ENCODE measurements at places on chromosomes 2 and 18.
A peak's percentile ranks its signal among the peaks of the same experiment; 100 is the strongest.

DNA sequence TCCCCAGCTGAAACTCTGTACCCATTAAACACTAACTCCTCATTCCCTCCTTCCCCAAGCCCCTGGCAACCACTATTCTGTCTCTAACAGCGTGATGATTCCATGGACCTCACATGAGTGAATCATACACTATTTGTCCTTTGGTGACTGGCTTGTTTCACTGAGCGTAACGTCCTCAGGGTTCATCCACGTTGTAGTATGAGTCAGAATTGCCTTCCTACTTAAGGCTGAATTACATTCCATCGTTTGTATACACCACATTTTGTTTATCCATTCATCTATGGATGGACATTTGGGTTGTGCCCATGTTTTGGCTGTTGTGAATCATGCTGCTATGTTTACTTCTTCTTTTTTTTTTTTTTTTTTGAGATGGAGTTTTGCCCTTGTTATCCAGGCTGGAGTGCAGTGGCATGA, 19.6 kb upstream of the CABLES1 start:
- no peak for DNase-seq

DNA sequence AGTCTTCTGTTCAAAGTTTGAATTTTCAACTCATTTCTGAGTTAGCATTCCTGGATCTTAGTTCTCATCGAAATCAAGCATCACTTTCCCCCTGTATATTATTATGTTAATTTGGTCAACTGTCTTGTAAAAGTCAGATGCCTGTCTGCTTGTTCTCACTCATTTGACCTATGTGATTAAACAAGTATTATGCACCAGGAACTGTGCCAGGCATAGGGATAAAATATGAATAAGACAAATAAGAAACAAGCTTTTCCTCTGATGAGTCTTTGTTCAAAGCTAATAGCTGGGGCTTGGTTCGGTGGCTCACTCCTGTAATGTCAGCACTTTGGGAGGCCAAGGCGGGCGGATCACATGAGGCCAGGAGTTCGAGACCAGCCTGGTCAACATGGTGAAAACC, 19.7 kb upstream of the EMILIN2 start:
- DNase-seq = no peak

DNA sequence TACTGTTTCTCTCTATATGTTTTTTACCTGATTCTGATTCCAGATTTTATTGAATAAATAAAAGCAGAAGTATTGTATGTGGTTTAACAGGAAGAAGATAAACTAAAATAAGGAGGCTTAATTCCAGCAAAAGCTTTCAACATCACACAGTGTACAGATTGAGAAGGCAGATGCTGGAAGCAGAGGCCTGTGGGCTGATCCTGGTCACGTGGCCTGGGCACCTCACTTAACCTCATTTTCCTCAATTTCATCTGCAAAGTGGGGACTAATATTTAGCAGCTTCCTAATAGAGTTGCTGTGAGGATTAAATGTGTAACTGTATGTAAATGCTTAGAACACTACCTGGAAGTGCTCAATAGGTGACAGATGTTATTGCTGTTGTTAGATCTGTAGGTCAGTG, 58.0 kb downstream of the CDCA7 start:
- no peak for DNase-seq

GRCh38 chr2:128313931-128314347, 4.7 kb downstream of the HS6ST1 start:
- DNase-seq = peak; percentile 10

- peak; percentile 77 for DNase-seq
Observed at GRCh38 chr18:48862132-48862531, 88.6 kb downstream of the SMAD7 start.

DNA sequence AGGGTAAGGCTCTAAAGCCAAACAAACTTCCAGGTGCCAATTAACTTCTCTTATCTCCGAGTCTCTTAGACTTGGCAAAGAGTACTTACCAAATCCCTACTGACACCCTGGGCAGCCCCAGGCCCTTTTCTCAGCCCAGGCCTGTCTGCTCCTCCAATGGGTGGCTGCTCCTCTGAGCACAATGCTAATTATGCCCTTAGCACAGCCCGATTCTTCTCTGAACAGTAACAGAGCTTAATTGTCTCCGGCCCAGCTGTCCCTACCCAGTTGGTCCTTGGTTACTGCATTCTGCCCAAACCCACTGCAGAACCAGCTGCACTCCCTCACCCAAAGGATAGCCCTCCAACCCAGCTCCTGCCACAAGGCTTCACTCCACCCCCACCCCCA, 110.3 kb downstream of the SMAD7 start:
- peak; percentile 50 for DNase-seq

- DNase-seq = no peak
Observed at GRCh38 chr2:200733713-200734198, 78.0 kb upstream of the BZW1 start.

- DNase-seq = no peak
Observed at GRCh38 chr18:32929213-32929612, 156.4 kb upstream of the KLHL14 start.

DNA sequence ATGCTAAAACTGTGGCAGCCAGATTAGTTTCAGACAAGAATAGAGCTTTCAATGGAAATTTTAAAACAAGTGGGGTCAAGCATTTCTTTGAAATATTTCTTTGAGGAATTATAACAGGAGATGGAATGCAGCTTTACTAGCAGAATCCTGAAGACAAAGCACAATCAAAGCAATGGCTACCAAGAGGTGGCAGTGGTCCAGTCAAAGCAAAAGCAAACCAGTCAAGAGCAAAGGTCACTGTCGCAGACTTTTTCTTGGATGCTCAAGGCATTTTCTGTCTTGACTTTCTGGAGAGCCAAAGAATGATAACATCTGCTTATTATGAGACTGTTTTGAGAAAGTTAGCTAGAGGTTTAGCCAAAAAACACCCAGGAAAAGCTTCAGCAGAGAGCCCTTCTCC, 351.2 kb upstream of the DLGAP1 start:
- DNase-seq = no peak

GRCh38 chr18:61322265-61322873, 10.9 kb upstream of the CDH20 start:
- DNase-seq = peak; percentile 77

GRCh38 chr2:213022987-213023386, 128.4 kb downstream of the IKZF2 start:
- DNase-seq = no peak

DNA sequence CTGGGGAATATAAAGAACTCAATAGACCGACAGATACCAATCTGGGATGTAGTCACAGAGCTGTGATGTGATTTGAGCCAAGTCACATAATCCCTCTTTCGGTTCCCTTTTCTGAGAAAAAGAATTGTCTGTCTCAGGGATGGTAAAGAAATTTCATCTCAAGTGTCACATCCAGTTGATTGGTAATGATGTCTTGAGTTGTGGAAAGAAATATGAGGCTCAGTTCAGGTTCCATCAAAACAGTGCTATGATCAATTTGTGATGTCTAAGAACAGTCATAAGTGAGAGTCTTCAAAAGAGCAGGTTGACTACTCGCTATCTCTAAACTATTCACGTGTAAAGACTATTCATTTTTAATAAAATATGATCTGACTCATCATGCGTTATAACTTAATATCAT, 223.3 kb downstream of the METTL4 start:
- DNase-seq = no peak

DNA sequence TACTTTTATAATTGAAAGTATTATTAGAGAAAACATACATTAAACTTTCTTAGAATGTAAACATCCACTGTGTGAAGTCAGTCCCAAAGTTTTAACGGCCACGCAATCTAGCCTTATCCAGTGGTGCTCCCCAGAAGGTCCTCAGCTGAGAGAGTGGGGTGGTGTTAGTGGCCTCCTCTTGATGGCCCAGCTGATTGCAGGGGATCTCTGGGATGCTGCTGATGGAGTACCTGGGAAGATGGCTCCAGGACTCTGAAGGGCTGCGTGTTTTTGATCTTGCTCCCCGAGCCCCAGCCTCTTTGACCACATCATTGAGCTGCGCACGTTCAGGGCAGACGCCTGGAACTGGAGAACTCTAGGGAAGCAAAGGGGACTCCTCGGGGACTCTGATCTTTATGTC, 181.4 kb downstream of the FAM210A start:
- DNase-seq = no peak

DNA sequence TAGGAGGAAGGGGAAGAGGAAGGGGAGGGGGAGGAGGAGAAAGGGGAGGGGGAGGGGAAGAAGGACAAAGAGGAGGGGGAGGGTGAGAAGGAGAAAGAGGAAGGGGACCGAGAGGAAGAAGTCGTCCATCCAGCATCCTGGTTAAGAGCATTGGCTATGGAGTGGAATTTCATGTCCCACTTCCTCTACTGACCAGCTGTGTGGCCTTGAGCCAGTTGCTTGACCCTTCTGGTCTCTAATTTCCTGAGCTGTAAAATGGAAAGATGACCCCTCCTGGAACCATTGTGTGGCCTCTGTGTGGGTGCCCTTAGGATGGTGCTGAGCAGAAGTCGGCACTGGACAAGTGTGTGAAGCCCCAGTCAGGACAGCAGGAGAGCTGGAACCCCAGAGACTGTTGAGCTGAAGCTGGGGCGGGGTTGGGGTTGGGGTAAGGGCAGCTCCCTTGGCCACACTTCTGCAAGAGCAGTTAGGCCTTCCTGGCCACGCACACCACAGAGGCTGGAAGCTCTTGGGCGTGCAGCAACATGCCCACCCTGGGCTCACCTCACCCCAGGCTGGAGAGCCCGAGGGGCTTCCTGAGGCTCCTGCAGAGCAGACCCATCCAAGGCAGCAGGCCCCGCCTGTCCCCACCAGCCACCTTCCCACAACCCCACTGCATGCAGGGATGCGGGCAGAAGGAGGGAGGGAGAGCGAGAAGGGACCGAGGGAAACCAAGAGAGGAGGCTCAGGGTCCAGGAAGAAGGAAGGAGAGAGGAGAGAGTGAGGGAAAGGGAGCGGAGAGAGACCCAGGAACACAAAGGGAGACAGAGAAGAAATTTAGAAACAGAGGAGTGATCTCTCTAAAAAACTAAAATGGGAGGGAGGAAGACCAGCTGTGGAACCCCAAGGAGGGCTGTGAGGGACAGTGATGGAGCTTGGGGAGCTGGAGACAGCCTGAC, 16.2 kb downstream of the ADRA2B start:
- DNase-seq = no peak

DNA sequence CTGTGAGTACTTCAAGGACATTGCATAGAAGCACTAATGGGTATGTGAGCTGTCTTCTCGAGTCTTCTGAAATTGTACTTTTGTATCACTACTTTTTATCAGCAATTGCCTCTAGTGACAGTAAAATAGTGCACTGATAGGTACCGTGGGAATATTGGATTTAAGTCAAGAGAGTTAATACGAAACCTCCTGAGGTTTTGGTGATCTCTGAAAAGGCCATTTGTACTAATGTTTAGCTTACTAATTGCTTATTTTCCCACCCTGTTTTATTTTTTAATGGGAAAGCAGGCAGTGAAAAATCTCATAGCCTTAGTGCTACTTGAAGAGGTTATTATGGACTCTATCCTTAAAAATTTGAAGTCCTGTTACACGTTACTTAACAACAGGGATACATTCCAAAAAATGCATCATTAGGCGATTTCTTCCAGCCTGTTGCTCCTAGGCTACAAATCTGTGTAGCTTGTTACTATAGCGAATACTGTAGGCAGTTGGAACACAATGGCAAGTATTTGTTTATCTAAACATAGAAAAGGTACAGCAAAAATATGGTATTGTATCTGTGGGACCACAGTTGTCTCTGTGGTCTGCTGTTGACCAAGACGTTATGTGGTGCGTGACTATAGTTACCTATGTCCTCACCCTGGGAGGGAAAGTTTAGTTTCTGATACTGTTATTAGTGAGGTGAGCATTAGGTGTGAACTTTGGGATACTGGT, 65.9 kb downstream of the CAB39 start:
- no peak for DNase-seq

DNA sequence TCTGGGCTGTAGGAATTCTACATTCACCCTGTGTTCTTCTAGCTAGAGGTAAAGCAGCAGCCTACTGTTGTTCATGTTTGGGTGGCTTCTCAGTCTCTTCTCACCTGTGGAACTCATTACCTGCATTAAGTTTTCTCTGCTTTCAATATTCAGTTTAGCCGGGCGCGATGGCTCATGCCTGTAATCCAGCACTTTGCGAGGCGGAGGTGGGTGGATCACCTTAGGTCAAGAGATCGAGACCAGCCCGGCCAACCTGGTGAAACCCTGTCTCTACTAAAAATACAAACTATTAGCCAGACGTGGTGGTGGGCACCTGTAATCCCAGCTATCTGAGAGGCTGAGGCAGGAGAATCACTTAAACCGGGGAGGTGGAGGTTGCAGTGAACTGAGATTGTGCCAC, 139.8 kb upstream of the UBE2E3 start:
- no peak for DNase-seq

GRCh38 chr18:24843123-24843522, 382.7 kb downstream of the HRH4 start:
- no peak for DNase-seq

GRCh38 chr2:121524685-121525425, 5.8 kb upstream of the RNU4ATAC start:
- DNase-seq = peak; percentile 28

DNA sequence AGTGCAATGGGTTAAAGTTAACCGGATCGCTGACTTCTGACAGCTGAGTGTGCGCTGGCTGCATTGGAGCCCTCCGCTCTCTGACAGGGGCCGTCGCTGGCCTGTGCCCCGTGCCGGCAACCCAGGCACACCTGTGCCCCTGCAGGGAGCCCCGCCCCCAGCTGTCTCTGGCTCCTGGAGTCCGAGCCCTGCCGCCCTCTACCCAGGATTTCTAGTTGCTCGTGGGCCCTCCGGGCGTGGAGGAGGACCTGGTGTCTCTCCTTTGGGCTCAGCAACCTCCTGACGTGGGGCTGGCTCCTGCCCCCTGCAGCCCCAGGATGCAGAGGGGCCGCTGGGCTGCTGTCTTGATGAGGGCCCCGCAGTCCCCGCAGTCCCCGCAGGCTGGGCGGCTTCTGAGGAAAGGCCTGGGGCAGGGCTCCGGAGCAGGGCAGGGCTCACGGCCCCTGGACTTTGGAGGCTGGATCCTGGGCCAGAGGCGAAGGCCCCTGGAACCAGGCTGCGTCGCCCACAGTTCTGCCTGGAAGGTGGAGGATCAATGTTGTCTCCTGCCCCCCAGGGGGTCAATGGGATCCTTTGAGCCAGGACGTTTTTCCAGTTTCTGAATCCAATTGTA, 172.8 kb downstream of the RNF144A start:
- no peak for DNase-seq

- no peak for DNase-seq
Observed at GRCh38 chr2:134232868-134233727, 20.8 kb upstream of the MGAT5 start.
